Immature natural killer cell (primary cell): ENCODE measurements at places on chromosomes 6 and 20.

- no peak overlapping the region for H3K27ac ChIP-seq
- DNase-seq: no peak
- no peak overlapping the region for H3K4me3 ChIP-seq
- peaks cover 4% of the 10 kb centered on the region for H3K4me1 ChIP-seq
Observed at GRCh38 chr20:13028001-13028400, 19.2 kb downstream of the SPTLC3 start.

DNA sequence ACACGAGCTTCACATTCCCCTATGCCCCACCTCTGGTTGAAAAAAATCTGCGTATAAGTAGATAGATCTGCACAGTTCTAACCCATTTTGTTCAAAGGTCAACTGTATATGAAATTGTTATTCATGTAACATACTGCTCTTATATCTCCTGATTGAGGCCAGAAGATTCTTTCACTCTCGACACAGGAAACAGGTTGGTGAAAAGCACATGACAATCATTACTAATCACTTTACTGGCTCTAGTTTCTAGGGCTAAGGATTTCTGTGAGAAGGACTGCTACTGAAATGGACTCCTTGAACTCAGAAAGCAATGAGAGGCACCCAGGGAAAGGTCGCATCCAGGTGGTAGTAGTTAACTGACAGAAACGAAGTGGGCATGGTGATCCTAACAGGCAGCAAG lies 21.7 kb downstream of the PDSS2 start:
- H3K27ac ChIP-seq: no peak overlapping the region
- peaks cover 36% of the 10 kb centered on the region for H3K4me1 ChIP-seq
- H3K4me3 ChIP-seq: no peak overlapping the region
- no peaks in the 10 kb centered on the region for H3K36me3 ChIP-seq
- DNase-seq: no peak

- no peak for DNase-seq
- H3K27me3 ChIP-seq: no peaks in the 10 kb centered on the region
- H3K36me3 ChIP-seq: peaks cover 1% of the 10 kb centered on the region
- H3K4me3 ChIP-seq: peak overlapping the region; percentile 98
- H3K27ac ChIP-seq: peak overlapping the region; percentile 94
Observed at GRCh38 chr20:33401921-33402369, 626 bp upstream of the CDK5RAP1 start.

DNA sequence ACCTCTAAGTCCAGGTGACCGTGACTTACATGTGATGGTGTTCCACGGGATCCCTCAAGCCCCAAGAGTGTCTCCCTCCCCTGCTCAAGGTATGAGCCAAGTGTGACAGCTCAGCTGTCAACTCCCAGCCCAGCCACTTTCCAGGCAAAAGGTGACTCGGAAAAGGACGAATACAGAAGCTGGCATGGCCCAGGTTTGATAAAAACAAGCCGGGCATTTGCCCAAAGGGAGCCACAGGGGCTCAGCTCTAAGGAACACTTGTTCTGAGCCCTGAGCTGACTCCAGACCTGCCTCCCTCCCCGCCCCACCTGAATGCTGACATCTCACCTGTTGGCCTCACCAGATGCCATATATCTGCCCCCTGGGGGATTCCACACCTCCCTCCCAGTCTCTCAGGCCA lies 43.0 kb upstream of the BPIFA2 start:
- no peaks in the 10 kb centered on the region for H3K4me1 ChIP-seq
- peaks cover 5% of the 10 kb centered on the region for H3K27me3 ChIP-seq
- no peak overlapping the region for H3K27ac ChIP-seq
- H3K36me3 ChIP-seq: no peaks in the 10 kb centered on the region

DNA sequence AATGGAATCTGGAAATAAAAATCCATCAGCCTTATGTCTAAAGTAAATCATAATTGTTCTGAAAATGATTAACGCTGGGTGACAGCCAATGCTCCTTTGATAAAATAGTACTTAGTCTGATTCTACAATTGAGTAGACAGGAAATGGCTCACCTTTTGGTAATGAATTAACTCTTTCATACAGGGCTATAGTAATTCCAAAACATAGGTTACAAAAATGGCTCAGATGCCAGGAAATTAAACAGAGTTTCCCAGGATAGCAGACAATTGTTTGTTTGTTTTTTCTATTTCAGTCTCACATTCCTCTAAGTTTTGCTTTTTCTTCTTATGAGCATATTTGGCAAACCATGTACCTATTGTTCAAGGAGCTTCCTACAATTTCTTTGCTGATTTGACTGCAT lies 257.2 kb upstream of the EPHA7 start:
- no peaks in the 10 kb centered on the region for H3K4me1 ChIP-seq
- H3K36me3 ChIP-seq: no peaks in the 10 kb centered on the region
- DNase-seq: no peak
- no peak overlapping the region for H3K27ac ChIP-seq
- peaks cover 2% of the 10 kb centered on the region for H3K27me3 ChIP-seq

DNA sequence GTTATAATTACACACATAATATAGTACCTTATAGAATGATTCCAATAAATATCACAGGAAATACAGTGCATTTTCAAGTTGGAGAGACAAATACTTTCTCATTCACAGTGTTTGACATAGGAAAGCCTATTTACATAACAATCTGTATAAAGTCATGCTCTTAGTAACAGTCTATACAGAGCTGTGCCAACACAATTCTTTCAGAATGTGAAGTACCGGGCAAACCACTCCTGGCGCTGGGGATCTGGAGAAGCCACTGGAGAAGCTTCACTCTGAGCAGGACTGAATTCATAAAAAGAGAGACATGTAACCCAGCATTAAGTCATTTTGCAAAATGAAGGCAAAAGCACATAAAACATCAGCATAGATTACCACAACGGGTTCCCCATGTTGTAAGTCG lies 24.9 kb upstream of the MCM9 start:
- no peak overlapping the region for H3K4me3 ChIP-seq
- peaks cover 3% of the 10 kb centered on the region for H3K36me3 ChIP-seq
- H3K4me1 ChIP-seq: no peaks in the 10 kb centered on the region
- no peak overlapping the region for H3K27ac ChIP-seq
- H3K27me3 ChIP-seq: no peaks in the 10 kb centered on the region

DNA sequence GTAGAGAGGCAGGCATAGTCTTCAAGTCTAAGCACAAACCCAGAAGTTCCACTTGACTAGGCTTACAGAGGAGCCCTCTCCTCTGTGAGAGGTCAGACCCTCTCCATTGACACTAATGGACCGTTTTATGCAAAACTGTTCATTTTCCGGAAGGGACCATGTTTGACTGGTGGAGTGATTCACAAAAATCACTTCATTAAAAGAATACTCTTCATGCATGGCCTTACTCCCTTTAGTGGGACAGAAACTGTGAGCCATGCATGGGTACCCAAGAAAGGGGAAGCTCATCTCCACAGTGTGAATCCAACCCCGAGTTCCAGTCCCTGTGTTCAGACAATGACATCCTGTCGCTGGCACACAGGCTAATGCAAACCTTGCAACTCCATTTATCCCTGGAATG lies 63.2 kb downstream of the OLIG3 start:
- no peak overlapping the region for H3K27ac ChIP-seq
- DNase-seq: no peak
- peaks cover 16% of the 10 kb centered on the region for H3K27me3 ChIP-seq
- H3K4me1 ChIP-seq: peaks cover 5% of the 10 kb centered on the region
- no peaks in the 10 kb centered on the region for H3K36me3 ChIP-seq
- H3K4me3 ChIP-seq: no peak overlapping the region

- no peaks in the 10 kb centered on the region for H3K4me1 ChIP-seq
- H3K27ac ChIP-seq: no peak overlapping the region
- no peaks in the 10 kb centered on the region for H3K36me3 ChIP-seq
Observed at GRCh38 chr6:168540713-168541291, 99.8 kb downstream of the SMOC2 start.

DNA sequence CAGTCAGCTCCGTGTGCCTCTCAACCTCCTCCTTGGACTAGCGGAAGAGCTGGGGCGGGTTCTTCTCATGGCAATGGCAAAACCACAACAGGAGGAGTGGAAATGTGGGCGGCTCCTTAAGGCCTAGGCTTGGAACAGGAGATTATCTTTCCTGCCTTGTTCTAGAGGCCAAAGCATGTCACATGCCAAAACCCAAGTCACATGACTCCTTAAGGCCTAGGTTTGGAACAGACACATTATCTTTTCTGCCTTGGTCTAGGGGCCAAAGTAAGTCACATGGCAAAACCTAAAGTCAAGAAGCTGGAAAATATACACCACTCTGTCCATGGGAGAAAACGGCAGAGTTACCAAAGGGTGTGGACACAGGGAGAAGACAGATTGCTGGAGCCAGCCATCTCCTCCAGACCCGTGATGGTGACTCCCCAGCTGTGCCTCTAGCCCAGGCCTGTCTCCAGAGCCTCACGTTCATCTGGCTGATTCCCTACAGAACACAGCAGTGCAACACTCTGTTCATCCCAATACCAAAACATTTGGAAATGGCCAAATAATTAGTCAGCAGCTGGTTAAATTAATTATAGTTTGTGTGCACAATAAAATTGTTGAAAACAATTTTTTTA lies 34.2 kb downstream of the ANKRD60 start:
- H3K27ac ChIP-seq: no peak overlapping the region
- no peaks in the 10 kb centered on the region for H3K36me3 ChIP-seq
- H3K4me1 ChIP-seq: no peaks in the 10 kb centered on the region
- H3K27me3 ChIP-seq: peaks cover 3% of the 10 kb centered on the region
- DNase-seq: no peak

DNA sequence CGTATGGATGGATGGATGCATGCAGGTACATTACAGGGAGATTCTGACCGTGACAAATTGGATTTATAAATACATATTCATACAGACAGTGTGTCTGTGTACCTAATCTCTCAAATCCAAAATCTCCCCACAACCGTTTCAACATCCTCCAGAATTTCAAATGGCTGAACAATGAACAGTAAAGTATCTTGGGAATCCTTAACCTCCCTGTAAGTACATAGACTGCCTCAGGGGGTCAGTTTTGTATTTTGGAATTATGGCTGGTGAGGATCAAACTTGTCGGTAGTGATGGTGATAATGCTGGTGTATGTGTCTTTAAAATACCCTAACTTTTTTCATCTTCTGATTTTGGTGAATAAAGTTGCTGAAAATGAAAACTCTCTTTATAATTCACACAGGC lies 246.2 kb downstream of the FOXC1 start:
- no peaks in the 10 kb centered on the region for H3K36me3 ChIP-seq
- no peaks in the 10 kb centered on the region for H3K27me3 ChIP-seq
- DNase-seq: no peak
- no peak overlapping the region for H3K4me3 ChIP-seq
- H3K4me1 ChIP-seq: no peaks in the 10 kb centered on the region
- H3K27ac ChIP-seq: no peak overlapping the region

DNA sequence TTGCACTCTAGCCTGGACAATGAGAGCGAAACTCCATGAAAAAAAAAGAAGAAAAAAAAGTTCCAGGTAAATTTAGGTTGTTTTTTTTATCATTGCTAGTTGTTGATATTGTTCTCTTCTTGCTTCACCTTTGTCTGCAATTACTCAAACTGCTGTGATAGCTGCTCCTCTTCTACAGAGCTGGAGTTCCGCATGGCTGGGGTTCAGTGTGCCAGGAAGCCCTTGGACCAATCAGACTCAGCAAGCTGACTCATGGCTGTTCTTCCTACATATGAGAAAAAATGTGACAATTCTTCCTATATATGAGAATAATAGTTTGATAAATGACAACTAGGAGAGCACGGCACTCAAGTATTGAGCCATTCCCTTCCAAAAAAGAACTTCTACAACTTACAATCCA lies 28.4 kb downstream of the DPPA5 start:
- no peaks in the 10 kb centered on the region for H3K4me1 ChIP-seq
- H3K4me3 ChIP-seq: no peak overlapping the region
- H3K27me3 ChIP-seq: peaks cover 2% of the 10 kb centered on the region
- no peaks in the 10 kb centered on the region for H3K36me3 ChIP-seq

- no peaks in the 10 kb centered on the region for H3K4me1 ChIP-seq
- DNase-seq: no peak
- H3K36me3 ChIP-seq: peaks cover 6% of the 10 kb centered on the region
- no peak overlapping the region for H3K27ac ChIP-seq
- H3K4me3 ChIP-seq: no peak overlapping the region
Observed at GRCh38 chr6:16991981-16992629, 109.7 kb upstream of the STMND1 start.

- H3K4me3 ChIP-seq: no peak overlapping the region
- peaks cover 17% of the 10 kb centered on the region for H3K36me3 ChIP-seq
- no peak for DNase-seq
- peaks cover 72% of the 10 kb centered on the region for H3K4me1 ChIP-seq
- H3K27ac ChIP-seq: peak overlapping the region; percentile 3
Observed at GRCh38 chr20:41061155-41061554, 32.5 kb downstream of the TOP1 start.

DNA sequence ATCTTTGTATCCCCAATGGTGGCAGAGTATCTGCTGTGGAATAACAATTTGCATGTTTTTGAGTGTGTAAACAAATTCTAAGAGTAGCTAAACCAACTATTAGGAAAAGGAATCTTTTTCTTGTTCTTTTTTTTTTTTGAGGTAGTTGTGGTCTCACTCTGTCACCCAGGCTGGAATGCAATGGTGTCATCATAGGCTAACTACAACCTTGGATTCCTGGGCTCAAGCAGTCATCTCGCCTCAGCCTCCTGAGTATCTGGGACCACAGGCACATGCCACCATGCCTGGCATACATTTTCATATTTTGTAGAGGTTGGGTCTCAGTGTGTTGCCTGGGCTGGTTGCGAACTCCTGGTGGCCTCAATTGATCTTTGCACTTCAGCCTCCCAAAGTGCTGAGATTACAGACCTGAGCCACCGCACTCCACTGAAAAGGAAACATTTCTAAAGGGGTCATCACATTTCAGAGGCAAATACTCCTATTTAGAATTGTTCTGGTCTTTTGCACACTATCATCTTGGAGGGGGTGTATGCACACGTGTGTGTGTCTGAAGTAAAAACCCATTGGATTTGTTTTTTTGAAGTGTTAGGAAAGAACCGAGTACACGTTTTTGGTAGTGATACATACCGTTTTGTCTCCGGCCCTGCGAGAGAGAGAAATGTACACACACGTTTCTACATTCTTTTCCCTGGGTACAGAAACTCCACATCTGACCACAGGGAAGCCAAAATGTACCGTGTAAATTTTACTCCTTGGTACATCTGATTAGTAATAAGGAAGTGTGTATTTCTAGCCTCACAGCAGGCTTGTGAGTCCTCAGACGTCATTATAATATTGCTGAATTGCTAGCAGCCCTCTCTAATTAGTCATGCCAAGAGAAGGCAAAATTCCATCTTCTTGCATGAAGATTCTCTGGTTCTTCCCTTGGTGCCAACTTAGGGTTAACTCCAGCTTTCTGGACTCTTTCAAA lies 183.6 kb downstream of the JARID2 start:
- H3K4me1 ChIP-seq: peaks cover 100% of the 10 kb centered on the region
- no peaks in the 10 kb centered on the region for H3K36me3 ChIP-seq
- no peak for DNase-seq
- H3K27me3 ChIP-seq: peaks cover 7% of the 10 kb centered on the region
- H3K4me3 ChIP-seq: no peak overlapping the region

GRCh38 chr20:17609811-17610377 lies 40.0 kb downstream of the DSTN start:
- DNase-seq: peak; percentile 60
- H3K4me3 ChIP-seq: peak overlapping the region; percentile 91
- peaks cover 28% of the 10 kb centered on the region for H3K27me3 ChIP-seq
